ENCODE measurements at places on chromosomes 1 and 21. TPM values are rescaled to one million over a fixed set of nuclear protein-coding genes. Genes with fewer than 3 reads are reported as not detected.

Gene RHD
- not detected for total RNA-seq

Gene PYHIN1
- total RNA-seq = 3.9 TPM

DNA sequence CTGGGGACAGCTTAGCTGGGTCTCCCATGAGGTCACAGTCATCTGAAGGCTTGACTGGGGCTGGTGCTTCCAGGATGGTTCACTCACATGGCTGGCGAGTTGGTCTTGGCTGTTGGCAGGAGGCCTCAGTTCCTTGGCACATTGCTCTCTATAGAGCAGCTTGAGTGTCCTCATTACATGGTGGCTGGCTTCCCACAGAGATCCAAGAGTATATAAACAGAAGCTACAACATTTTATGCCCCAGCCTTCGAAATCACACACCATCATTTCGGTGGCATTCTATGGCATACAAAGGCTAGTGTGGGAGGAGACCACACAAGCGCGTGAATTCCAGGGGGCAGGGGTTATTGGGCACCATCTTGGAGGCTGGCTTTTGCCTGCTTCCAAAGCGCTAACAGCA, 63.0 kb downstream of the ALPL start:
- no peaks in the 10 kb centered on the region for H3K36me3 ChIP-seq
- DNase-seq = no peak
- no peak overlapping the region for H3K4me3 ChIP-seq
- H3K4me1 ChIP-seq = peaks cover 15% of the 10 kb centered on the region
- no peak overlapping the region for H3K27ac ChIP-seq

GRCh38 chr1:201594575-201595245, 55.8 kb downstream of the NAV1 start:
- no peak overlapping the region for H3K4me3 ChIP-seq
- no peak overlapping the region for H3K27ac ChIP-seq
- no peaks in the 10 kb centered on the region for H3K27me3 ChIP-seq
- DNase-seq = peak; percentile 81
